ENCODE measurements at places on chromosomes 2 and 18.

DNA sequence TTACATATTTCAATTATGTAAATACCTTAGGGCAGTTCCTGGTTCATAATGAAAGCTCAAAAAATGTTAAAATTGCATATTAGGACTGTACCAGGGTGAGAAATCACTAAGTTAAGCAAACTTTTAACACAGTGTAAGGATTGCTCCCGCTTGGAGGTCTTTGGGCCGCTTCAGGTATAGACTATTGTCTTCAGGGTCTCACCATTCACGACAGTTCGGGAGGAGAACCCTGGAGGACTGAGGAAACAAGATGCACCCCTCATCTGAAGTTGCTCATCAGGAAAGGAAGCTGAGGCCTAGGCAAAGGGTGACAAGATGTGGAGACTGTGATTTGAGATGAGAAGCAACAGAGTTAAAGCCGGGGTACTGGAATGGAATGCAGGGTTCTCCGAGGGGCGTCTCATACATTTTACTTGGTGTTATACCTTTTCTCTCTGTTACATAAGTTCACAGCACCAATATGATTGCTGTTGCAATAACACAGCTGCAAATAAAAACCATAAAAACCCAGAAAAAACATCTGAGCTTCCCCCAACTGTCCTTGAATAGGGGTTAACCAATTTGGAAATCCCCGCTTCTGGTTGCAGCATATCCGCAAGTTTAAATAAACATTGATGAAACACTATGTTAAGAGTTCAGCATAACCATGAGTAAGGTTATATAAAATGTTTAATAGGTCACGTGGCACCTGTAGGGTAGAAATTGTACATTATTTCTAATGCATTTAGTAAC, 40.1 kb downstream of the FBXO48 start:
- DNase-seq = peak; percentile 50

DNA sequence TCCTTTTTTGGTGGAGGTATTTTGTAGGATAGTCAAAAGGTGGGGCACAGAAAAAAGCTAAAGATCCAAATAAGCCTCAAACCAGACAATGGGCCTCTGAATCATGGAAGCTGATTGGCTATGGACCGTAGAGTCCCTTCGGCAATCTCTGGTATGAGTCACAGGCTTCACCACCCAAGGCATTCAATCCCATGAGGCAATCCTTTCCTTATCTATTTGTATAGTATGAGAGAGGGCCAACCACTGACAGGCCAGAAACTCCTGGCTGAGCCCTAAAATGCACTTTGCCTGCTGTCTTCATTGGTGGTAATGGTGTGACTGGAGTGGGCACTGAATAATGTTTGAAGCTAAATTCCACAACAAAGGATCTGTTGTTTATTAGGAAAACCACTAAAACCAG, 38.7 kb upstream of the MEX3C start:
- DNase-seq = peak; percentile 85

GRCh38 chr2:38446906-38447561, 70.0 kb upstream of the ATL2 start:
- no peak for DNase-seq

DNA sequence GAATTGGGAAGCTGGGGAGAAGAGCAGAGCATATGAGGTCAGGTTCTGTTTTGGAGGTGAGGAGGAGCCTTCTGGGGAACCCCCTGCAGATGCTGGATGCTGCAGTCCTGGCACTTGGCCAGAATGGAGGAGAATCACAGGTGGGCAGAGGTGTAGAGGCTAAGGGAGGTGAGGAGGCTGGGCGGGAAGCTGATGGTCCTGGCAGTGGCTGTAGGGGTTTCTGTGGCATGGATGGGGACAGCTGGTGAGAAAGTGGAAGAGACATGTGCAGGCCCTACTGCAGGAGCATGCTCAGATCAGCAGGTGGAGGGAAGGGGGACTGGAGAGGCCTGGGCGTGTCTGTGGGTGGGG, 101.3 kb downstream of the DYSF start:
- DNase-seq = no peak

DNA sequence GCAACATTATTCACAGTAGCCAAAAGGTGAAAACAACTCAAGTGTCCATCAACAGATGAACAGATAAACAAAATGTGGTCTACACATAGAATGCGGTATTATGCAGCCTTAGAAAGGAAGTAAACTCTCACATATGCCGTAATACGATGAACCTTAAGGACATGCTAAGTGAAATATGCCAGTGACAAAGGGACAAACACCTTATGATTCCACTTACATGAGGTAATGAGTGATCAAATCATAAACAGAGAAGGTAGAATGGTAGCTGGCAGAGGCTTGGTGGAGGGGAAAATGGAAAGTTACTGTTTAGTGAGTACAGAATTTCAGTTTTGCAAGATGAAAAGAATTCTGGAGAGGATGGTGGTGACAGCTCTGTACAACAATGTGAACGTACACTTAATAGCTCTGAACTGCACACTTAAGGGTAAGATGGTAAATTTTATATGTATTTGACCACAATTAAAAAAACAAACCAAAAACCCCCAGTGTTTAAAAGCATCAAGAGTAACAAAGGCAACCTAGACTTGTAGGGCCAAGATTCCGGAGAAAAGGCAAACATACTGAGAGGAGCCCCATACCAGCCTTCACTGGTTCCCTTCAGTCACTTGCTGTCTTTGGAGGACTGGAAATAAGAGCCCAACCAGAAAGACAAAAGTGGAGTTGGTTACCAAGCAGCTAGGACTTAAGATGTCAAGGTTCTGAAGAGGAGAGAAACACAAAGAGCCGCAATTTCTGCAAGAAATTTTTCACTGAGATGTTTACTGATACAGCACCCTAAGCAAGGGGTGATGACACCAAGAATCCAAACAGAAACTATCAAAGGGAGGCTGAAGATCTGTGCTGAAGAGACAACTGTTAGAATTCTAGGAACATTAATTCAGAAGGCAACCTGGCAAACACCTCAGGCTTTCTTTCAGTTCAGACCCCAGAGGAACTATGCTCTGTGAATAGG, 61.3 kb downstream of the CUL3 start:
- peak; percentile 44 for DNase-seq

DNA sequence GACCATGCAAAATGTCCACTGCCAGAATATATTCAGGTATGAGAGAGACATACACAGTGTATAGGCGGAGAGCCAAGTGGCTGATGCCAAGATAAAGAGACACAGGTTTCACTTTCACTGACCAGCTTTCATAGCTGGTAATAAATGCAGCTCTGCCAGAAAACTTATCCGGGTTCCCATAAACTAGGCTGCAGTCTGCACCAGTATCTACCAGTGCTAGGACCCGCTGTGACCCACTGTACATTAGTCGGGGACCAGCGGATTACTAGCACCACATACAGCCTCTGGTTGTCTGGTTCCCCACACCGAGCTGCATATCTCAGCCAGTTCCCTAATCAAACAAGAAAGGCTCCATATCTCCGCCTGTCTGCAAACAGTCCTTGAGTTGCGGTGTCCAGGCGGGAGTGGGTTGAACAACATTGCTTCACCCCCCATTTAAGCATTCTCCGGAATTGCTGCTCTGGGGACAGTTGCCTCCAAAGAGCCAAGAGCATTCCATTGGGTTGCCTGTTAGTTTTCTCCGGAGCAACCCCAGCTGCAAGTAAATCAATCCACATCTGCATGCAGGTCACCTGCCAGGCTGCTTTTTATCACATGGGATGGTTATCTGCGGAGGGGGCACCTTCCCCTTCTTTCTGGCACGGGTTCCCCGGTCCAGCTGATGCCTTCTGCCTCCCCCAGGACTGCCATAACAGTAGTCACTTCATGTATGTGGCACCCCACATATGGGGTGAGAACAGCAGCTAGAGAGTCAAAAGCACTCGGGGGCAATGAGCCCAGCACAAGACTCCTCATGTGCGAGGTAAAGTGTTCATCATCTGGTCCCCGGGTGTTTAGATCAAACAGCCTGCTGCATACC, 18.0 kb upstream of the KLHL23 start:
- no peak for DNase-seq
